ENCODE measurements at places on chromosomes 3 and 15.

- no peak for DNase-seq
Observed at GRCh38 chr15:62906627-62907026, 135.9 kb upstream of the TPM1 start.

DNA sequence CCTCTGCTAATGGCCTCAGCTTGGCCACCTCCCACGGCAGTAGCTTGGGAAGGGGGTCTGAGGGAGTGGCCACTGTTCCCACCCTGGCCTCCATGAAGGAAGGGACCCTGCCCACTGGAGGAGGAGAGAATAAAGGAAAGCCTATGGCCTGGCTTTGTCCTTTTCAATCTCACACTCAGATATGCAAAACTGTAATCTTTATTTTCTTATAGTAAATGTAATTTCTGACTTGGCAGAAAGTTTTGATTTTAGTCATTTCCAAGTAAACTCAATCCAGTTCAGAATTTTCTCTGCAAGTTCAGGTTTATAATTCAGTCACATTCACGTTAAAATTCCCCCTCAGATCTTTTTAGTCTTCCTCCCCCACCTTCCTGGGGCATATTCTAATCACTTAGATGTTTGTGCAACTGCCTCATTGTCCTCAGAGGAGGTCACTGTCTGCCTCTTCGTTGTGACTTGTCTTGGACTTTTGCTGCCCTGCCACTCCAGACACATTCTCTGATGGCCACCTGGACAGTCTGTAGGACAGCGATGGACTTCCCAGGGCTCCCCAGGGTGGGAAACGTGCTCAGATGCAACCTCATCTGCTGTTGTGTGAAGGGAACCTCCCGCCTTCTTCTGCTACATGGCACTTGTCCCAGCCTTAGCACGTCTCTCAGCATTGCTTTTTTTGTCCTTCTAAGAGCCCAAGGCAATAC is 222.8 kb upstream of the TBL1XR1 start:
- no peak for DNase-seq

DNA sequence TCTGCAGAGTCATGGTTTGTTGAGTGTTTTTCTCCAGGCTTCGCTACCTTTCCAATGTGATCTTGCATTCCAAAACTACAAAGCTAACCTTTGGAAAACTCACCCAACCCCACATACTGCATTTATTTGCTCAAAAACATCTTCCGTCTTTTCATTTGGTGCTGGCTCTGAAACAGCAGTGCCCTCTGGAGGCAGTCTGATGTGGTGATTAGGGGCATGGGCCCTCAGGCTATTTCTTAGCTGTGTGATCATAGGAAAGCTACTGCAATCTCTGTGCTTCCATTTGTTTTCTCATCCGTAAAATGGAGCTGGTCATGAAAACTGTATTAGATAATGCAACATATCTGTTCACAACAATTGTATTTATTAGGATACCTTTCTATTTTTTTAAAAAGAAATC is 47.0 kb downstream of the MTHFS start:
- peak; percentile 67 for DNase-seq

- no peak for DNase-seq
Observed at GRCh38 chr3:29026286-29026685, 254.6 kb upstream of the RBMS3 start.

GRCh38 chr15:85755471-85755870 is 39.3 kb downstream of the KLHL25 start:
- peak; percentile 16 for DNase-seq

DNA sequence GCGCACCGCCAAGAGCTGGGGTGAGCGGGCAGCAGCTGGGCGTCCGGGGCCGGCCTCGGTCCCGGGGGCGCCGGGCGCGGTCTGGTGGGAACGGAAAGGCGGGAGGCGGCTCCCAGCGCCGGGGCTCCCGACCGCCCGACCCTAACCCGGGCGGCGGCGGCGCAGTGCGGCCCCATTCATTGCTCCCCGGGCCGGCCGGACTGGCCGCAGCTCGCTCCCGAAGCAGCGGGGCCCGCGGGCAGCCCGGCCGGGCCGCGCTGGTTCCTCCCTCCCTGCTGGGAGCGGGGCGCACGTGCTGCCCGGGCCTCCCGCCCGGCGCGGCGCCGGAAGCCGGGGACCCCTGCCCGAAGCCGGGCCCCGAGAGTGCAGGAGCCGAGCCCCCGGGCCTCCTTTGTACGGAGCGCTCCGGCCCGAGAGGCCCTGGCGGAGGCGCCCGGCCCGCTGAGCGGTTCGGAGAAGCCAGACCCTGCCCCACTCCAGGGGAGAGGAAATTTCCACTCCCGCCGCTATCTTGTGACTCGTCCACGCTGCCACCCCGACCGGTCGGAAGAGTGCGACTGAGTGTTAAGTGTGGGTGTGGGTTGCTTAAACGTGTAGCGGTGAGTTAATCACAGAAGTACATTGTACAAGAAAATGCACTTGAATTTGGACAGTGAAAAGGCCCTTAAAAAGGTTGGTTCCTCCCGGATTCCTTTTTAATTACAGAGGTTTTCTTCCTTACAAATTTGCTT is 613 bp downstream of the ATP1B3 start:
- peak; percentile 32 for DNase-seq

GRCh38 chr3:133054586-133054985 is 16.4 kb downstream of the TMEM108 start:
- no peak for DNase-seq

GRCh38 chr3:133113526-133113925 is 75.3 kb downstream of the TMEM108 start:
- DNase-seq = no peak

DNA sequence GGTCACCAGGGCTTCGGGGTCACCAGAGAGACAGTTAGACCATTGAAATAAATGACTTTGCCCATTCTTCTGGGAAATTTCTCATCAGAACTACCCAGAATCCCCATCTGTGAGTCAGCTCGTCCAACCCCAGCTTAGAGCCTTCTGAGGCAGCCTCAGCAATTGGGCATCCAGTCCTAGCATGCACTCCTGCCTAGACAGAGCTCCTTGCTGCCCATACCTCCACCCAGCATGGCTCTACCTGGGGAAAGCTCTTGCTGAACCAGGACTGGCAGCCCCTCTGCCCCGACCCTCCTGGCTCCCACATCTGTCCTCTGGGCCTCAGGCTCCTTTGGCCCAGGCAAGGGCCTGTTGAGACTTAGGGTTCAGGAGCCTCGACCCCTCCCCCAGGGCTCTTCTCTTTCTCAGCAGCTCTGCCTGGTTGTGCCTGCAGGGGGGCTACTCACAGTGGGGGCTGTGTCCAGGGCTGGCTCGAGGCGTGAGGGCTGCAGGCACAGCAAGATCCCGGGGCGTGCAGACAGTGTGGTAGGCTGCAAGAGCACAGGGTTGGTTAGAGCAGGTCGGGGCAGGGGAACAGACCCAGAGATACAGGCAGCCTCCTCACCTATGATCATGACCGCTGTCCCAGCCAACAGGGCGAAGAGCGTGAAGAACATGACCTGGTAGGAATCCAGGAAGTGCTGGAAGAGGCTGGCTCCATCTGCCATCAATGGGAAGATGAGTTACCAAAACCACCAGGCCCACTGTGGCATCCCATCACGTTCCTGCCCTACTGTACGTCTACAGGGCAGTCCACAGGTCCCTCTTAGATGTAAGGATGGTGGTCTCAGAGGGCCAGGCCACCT is 101.3 kb downstream of the NUP210 start:
- no peak for DNase-seq

GRCh38 chr3:34264337-34265041 is 466.1 kb downstream of the PDCD6IP start:
- DNase-seq = no peak
